ENCODE measurements at places on chromosomes 13 and 19.

DNA sequence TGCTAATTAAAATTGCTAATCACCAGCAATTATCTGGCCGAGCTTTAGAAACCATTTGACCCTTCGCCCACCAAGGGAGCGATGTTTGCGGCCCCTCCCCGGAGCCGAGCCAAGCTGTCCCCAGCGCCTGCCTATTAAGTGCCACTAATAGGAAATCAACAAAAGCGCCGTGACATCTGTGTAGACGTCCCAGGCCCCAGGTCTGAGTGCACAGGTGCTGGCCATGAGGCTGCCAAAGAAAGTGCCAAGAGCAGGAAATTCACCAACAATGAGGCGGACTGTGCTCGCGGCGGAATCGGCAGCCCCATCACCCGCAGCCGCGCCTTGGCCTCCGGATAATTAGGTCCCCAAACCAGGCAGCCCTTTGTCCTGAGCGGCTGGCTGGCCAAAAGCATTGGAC, 44.5 kb upstream of the SPACA7 start:
- no peak for DNase-seq

- DNase-seq = no peak
Observed at GRCh38 chr19:39679791-39680168, 24.1 kb downstream of the LGALS16 start.

GRCh38 chr19:1269478-1270212, 513 bp downstream of the CIRBP start:
- DNase-seq = peak; percentile 80

DNA sequence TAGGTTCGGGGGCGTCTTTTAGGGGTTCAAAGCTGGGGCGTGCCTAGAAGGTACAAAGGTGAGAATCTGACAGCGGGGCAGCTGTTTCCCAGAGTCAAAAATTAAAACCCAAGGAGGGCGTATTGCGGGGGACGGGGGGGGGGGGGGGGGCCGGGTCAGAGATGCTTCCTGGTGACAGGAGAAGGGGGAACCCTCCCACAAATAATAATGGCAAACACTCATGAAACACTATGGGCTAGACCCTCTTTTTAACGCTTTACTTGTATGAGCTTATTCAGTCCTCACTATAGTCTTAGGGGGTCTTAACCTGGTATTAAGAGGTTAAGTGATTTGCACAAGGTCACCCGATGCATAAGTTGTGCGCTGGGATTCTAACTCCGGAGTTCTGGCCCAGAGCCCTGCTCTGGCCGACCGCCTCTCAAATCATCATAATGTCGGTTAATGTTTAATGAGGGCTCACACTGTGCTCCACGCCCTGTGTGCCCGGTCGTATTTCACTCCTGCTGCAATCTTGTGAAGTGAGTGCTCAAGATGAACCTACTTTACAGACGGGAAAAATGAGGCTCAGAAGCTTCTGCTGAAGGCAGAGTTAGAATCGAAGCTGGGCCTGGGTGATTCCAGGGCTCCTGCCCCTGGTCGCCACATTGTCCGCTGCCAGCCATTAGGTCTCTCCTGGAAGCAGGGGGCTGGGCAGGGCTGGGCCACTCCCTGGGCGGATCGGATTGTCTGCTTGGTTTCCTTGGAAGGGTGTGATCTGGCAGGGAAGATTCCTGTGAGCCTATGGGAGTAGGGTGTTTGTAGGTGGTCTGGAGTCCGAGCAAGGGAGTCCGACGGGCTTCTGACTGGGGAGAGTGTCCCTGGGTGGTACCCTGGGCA, 964 bp downstream of the PAK4 start:
- peak; percentile 23 for DNase-seq

DNA sequence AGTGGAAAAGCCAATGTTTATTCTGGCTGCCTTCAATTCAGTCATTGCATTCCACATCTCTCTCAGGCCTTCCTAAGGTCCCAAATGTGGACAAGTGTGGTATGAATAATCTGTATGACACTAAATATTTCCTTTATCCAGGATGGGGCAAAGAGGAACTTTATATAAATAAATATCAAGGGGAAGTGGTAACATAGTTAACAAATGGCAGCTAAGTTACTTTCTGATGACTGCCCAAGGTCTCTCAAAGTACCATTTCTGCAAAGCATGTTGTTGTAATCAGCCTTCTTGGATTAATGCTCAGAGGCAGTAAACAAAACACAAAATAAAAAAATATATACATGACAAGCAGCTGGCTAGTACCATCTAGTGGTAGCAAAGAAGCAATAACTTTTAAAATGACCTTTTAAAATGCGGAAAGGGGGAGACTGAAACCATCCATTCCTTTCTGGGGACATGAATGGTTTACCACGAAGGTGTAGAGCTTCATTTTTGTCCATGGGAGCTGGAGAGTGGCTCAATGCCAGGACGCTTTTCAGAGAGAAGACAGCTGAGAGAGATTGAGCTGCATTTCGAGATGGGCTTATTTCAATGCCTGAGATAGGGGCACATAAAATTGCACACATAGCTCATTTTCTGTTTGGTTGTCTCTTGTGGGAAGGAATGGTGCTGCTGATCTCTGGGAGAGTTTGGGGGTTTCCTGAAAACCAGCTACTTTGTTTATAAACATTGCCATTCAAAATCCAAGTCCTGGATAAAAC, 259.2 kb downstream of the RFC3 start:
- DNase-seq = no peak

DNA sequence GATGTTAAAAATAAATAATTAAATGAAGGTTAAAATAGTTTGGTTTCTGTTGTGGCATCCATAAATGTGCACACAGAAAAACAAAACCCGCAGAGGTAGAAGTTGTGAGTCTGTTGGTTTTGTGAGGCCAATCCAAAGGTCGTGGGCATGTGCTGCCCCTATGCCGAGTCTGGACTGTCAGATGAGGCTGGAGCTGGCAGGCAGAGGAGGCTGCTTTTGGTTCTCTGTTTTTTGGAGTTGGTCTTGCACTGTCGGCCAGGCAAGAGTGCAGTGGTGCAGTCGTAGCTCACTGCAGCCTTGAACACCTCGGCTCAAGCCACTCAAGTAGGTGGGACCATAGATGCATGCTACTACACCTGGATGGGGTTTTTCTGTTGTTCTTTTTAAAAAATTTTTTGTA, 43.7 kb downstream of the TSSK6 start:
- no peak for DNase-seq

DNA sequence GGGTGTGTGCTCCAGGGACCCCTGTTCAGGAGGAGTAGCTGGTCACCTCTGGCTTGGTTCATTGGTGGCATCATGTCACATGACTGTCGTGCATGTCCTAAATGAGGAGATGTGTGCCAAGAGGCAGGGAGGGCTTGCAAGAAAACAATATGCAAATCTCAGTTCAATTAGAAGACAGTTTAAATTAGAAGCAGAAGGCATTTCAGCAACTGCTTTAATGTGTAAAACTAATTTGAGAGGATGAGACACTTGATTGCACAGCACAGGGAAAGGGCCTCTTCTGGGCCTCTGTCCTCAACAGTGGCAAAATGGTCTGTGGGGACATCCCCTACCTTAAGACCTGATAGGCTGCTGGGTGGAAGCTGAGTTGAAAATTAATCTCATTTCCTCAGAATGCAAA, 54.6 kb downstream of the SPATA13 start:
- DNase-seq = no peak

DNA sequence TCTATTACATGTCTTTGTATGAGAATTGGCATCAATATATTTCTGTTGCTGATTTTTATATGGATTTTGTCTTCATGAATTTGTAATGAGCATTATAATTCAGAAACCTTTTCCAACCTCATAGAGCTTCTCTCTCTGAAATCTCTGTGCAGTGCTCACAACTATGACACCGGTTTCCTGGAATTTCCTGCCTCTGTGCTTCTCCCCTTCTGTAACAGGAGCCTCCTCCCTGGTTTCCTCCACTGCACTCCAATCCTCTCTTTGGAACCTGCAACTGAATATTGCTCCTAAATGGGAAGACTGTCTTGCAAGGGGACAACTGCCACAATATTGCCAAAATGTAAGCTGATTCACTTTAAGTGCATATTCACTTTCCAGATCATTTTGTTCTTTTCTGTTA, 1147.9 kb downstream of the UQCRFS1 start:
- no peak for DNase-seq

DNA sequence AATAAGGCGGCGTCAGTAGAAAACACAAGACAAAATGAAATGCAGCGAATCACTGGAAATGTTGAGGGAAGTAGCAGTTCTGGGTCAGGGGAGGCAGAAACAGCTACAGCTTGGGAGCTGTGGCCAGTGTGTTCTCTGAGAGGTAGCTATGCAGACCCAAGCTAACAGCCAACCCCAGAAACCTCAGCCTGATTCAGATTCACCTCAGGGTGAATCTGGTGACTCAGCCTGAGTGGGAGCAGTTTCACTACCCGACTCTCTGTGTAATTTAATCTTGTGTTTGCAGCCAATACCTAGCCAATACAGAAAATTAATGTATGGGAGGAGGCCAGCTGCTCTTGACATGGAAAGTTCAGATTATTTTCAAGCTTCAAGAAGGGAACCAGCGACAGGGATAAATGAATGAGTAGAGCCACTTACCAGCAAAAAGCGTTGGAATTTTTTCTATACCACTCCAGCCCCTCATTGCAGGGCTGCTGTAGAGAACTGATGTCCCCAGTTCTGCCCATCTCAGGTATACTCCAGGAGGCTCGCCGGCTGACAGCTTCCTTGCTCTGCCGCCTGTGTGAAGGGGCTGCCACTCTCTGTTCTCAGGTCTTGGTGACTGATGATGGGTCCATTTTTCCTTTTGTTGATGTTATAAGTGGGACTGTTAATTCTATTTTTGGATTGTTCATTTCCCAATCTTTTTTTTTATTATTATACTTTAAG, 8.9 kb downstream of the IGFL3 start:
- DNase-seq = no peak

DNA sequence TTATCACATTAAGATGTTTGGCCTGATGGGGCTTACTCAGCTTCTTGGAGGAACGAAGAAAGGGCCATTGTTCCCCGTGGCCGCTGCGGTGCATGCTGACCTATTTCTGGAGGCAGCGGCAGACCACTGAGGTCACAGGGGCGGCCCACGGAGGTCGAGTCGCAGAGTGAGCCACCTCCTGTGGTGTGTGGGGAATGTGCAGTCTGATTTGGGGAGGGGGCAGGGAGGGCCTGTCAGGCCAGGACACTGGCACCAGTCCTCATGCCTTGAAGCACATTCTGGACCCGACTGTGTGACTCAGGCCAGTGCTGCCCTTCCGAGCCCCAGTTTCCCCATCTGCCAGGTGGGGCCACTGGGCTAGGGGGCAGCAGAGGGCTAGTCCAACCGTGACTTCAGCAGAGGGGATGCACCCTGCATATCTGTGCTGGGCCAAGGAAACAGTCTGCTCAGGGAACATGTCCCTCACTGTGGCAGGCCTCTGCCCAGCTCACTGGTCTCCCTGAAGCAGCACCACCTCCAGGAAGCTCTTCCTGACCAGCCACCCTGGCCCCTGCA, 6.3 kb downstream of the SLC7A10 start:
- no peak for DNase-seq

GRCh38 chr13:102657630-102658029, 37.2 kb downstream of the METTL21C start:
- DNase-seq = no peak

DNA sequence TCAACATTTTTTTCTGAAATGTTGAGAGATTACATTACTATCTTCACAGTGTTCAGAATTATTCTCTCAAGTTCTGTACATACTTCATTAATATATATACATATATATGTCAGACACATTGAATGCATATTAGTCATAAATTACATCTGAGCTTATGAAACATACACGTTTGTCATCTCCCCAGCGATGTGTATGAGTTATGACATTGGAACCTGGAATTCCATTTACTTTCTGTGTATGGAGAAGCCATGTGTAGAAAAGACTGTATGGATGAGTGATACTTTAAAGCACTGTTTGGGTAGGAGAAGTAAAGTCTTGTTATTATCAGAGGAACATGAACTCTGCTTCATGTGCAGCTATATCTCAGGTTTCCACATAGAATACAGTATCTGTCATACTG, 167.2 kb downstream of the FGF14 start:
- DNase-seq = no peak

GRCh38 chr19:13024126-13024950, 29.1 kb downstream of the NFIX start:
- DNase-seq = peak; percentile 19

- no peak for DNase-seq
Observed at GRCh38 chr19:10615429-10616023, 9.8 kb upstream of the SLC44A2 start.

- no peak for DNase-seq
Observed at GRCh38 chr19:3783660-3784584, 2.3 kb downstream of the MATK start.

- peak; percentile 34 for DNase-seq
Observed at GRCh38 chr13:102487330-102487729, 85.5 kb upstream of the FGF14 start.

- no peak for DNase-seq
Observed at GRCh38 chr13:38998739-38999138, 8.1 kb upstream of the STOML3 start.

GRCh38 chr19:46221981-46222610, 7.4 kb upstream of the IGFL1 start:
- DNase-seq = no peak

All from COR-L47 (cell line).